Stimulated activated CD4-positive, alpha-beta T cell treated with anti-CD3 and anti-CD28 coated beads, Interleukin-15, amount 100 ng/mL, for 24 hours (primary cell): ENCODE measurements at places on chromosomes 16 and 17.

GRCh38 chr17:47203984-47204721 lies 5.0 kb upstream of the MYL4 start:
- peak; percentile 68 for DNase-seq

DNA sequence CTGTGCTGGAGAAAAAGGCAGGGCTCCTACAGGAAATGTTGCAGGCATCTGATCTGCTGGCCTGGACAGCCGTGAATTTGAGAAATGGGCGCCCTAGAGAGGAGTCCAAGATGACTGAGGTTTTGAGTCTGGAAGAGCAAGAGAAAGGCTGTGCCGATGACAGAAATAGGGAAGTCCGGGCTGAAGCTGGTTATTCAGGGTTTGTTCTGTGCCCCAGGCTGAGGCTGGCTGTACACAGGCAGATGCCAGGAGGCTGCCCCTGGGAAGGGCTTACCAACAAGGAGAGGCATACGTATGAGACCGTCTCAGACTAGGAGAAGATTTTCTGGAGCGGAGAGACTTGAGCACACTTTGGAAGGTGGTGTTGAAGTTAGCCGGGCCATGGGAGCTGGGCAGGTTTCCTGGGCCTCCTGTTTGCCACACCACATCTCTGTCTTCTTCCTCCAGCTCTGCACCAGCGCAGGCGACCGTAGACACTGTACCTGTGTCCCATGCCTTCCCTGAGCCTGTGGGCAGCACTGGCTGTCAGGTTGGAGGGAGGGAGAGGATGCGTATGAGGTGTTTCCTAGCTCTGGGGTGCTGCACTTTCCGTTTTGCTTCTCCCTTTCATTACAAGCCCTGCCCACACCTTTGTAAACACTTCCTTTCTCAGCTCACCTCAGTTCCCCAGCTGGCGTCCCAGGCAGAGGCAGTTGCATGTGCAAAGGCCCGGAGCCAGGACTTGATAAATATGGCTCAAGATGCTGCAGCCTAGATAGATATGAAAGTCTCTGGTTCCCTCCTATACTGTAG lies 80.8 kb downstream of the SPECC1 start:
- DNase-seq, result no peak

GRCh38 chr17:70767102-70767701 lies 597.9 kb downstream of the KCNJ2 start:
- DNase-seq, result no peak

- no peak for DNase-seq
Observed at GRCh38 chr16:88461331-88462269, 8.5 kb downstream of the ZFPM1 start.

- no peak for DNase-seq
Observed at GRCh38 chr17:82664276-82664575, 16.0 kb upstream of the WDR45B start.

DNA sequence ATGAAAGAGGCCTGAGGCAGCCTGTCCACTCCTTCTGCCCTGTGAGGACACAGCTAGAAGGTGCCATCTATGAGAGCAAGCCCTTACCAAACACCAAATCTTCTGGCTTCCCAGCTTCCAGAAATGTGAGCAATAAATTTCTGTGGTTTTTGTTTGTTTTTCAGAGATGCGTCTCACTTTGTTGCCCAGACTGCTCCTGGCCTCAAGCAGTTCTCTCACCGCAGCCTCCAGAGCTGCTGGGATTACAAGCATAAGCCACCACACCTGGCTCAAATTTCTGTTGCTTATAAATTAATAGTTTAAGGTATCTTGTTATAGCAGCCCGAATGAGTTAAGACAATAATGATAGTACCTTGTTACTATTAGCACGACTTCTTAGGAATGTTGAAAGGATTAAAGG lies 12.5 kb upstream of the SLC16A11 start:
- no peak for DNase-seq

DNA sequence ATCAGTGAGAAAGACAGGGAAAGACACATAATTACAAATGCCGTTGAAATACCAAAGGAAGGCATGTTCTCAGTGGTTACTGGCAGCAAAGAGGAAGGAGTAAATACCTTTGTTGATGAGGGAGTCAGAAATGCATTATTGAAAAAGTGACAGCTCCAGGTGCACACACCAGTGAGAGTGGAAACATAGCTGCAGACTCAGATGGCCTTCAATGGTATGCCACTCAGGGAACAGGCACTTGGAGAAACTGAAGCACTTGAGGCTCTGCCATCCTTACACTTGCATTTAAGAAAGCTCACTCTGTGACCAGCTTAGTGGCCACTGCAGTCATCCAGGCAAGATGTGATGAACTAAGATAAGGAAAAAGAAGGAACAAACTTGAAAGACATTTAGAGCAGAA lies 29.9 kb downstream of the NOG start:
- no peak for DNase-seq

- DNase-seq, result no peak
Observed at GRCh38 chr17:6480303-6480675, 36.0 kb downstream of the PIMREG start.

GRCh38 chr17:32551186-32551955 lies 64.6 kb downstream of the CDK5R1 start:
- DNase-seq, result peak; percentile 31

DNA sequence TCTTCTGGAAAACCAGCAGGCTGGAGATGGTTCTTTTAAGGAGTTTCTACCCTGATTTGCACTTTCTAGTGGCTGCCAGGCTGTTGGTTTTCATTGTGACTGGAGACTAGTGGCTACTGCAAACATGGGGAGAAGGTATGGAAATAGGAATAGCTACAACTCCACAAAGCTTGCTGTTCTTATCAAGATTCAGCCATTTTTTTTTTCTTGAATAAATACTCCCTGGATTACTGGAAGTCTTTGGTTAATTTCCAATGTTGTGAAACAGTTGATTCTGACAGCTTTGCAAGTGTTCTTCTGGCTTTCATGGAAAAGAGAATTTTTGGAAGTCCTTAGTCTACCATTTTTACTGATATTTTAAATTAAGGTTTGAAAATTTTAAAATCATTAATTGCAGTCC lies 277.7 kb downstream of the HS3ST3A1 start:
- DNase-seq, result no peak

GRCh38 chr17:1565877-1566276 lies 3.3 kb upstream of the PITPNA start:
- DNase-seq, result no peak

DNA sequence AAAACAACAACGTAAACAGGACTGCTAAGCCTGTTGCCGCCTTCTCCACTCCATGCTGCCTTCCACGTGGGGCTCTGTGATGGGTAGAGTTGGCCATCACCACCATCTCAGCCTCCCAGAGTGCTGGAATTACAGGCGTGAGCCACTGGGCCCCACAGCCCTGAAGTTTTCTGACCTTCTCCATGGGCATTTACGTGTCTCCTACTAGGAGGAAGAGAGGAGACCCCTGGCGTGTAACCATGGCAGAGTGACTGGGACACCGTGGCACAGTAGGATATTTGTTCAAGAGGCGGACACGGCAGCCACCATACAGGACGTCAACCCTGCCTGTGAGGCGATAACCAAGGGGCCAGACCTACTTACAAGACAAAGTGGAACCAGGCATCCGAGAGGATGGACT lies 31.1 kb downstream of the TRPV3 start:
- DNase-seq, result no peak

DNA sequence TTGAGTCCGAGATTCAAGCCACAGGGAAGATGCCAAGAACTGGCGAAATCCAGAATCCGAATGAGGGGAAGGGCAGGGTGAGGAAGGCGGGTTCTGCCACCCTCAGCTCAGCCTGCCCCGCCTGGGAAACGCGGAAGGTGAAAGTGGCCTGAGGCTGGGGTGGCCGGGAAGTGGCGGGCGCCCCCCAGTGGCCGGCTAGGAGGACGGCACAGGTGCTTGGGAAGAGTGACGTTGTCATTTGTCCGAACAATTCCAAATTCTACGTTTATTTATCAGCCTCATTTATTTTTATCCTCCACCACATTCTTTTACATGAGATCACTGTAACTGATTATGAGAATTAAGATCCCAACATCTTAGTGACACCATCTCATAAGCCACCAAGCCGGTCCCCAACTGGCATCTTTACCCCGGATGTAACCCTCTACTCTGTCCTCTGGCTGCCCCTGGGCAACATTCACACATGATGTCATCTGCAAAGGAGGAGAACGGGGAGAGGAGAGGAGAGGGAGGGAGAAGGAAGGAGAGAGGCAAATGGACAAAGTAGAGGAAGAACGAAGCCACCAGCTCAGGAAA lies 21.3 kb downstream of the SRCIN1 start:
- peak; percentile 75 for DNase-seq

DNA sequence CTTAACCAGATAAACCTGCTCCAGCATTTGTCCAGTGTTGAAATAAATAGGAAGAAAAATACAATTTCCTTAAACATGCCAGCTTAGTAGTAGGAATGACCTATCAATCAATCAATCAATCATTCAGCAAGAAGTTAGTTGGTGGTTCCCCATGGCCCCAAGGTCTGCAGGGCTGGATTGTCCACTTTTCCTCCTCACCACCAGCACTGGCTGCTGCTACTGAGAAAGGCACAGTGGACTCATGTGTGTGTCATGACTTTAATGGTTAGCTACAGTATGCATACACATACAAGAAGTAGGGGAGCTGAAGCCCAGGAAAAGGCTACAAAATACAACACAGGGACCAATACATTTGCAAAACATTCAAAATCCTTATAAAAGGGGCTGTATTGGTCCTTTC lies 4.4 kb downstream of the SETD6 start:
- DNase-seq, result no peak

DNA sequence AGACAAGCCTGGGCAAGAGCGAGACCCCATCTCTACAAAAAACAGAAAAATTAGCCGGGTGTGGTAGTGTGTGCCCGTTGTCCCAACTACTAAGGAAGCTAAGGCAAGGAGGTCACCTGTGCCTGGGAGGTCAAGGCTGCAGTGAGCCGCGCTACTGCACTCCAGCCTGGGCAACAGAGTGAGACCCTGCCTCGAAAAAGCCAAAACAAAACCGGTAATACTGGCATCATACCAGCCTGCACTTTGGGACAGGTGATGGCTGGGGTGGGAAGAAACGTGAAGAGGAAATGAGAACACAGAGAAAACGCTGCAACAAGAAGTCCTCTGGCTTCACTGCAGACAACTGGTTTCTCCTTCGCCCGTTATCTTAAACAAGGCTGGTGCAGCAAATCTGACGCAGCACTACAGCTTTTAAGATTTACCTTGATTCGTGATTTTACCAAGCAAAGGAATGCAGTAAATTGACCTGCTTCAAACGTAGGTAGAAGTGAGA lies 725 bp upstream of the CASC3 start:
- DNase-seq, result no peak

DNA sequence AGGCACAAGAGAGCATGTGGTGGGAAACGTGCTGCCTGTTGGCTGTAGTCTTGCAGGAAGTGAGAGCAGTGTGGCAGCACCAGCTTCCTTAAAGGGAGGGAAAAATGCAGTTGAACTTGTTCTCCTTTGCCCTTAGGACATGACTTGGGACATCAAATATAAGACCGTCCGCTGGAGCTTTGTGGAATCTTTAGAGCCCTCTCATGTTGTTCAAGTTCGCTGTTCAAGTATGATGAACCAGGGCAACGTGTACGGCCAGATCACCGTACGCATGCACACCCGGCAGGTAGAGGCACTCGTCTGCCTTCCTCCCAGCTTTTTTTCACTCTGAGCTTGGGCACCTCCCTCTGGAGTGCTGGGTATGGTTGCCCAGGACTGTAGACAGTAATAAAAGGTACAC lies 23.3 kb downstream of the GPR179 start:
- DNase-seq, result no peak

GRCh38 chr16:83336603-83337002 lies 471.2 kb upstream of the HSBP1 start:
- no peak for DNase-seq

DNA sequence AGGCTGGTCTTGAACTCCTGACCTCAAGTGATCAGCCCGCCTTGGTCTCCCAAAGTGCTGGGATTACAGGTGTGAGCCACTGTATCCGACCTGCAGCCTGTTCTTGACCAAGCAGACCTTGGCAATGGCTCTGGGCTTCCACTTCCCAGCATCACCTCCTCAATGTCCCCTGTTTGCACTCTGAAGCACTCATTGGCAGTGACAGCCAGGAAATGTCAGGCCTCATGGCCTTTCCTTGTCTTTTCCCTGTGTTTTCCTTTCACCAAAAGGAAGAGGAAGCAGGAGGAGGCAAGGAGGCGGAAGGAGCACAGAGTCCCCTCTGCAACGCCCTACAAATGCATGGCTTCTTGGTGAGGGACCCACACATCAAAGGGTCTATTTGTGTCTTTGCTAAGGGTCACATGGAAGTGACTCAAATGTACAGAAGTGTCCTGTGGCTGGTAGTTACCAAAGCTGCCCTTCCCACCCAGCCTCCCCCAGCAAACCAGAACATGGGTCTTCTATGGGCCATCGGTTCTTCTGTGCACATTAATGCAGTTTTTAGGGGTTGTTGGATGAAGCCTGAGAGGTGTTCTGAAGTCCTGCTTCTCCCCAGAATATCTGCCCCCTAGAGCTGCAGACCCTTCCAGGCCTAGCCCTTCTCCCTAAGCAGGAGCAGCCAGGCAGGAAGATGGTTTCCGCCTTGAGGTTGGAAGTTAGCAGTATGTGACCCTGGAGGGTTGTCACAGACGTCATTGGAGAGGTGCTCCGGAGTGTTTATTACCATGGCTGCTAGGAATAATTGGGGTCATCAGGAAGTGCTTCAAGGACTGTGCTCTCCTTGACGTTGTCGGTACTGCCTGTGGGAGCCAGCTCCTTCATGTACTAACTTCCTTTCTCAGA lies 60.8 kb downstream of the WIPI1 start:
- no peak for DNase-seq

DNA sequence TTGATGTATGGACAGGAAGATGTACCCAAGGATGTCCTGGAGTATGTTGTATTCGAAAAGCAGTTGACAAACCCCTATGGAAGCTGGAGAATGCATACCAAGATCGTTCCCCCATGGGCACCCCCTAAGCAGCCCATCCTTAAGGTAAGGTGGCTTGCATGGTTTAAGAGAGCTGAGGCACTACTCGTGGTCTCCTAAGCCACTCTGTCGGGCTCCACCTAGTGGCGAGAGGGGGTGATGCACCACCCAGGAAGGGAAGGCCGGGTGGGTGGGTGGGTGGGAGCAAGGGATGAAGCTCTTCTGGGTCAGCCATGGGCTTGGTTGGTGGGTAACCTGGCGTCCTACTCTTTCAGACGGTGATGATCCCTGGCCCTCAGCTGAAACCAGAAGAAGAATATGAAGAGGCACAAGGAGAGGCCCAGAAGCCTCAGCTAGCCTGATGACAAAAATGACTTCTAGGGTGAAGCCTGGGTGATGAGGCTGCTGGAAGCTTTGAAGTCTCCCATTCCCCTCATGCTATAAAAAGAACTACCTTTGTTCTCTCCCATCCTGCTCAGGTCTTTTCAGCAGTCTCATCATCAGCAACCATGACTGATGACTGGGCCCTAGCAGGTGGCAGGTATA lies 21.5 kb downstream of the GPR179 start:
- DNase-seq, result peak; percentile 81
